Naive thymus-derived CD8-positive, alpha-beta T cell (primary cell): ENCODE measurements at places on chromosomes 5 and 9.

DNA sequence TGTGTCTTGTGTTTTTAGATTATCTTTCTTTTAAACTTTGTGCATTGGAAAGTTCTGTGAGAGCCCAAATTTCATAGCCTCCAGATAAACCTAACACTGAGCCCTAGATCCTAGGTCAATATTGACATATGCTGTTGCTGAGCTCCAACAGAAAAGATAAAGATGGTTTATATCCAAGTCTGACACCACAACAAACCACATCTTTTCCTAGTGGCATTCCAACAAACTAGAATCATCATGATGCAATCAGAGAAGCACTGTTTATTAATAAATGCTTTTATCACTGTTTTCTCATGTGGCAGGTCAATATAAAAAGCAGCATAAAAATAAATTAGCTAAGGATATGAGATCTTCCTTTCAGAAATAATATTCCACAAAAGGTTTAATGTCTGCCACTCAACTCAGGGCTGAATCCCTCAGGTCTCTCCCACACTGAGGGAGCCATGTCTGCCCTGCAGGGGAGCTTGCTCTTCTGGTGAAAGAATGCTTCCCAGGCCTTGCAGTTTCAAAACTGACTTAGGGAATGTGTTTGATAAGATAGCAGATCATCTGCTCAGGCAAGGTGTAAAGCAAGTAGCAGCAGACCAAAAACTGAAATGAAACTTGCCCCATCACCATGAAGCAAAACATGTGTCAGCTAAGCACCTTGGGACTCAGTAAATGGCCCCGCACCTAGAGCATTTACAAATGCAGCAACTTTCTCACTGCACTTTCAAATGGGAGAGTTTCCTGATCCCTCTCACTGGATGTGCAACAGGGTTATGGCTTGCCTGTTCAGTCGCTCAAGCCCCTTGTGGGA lies 493.0 kb downstream of the AGTPBP1 start:
- DNase-seq, result no peak

DNA sequence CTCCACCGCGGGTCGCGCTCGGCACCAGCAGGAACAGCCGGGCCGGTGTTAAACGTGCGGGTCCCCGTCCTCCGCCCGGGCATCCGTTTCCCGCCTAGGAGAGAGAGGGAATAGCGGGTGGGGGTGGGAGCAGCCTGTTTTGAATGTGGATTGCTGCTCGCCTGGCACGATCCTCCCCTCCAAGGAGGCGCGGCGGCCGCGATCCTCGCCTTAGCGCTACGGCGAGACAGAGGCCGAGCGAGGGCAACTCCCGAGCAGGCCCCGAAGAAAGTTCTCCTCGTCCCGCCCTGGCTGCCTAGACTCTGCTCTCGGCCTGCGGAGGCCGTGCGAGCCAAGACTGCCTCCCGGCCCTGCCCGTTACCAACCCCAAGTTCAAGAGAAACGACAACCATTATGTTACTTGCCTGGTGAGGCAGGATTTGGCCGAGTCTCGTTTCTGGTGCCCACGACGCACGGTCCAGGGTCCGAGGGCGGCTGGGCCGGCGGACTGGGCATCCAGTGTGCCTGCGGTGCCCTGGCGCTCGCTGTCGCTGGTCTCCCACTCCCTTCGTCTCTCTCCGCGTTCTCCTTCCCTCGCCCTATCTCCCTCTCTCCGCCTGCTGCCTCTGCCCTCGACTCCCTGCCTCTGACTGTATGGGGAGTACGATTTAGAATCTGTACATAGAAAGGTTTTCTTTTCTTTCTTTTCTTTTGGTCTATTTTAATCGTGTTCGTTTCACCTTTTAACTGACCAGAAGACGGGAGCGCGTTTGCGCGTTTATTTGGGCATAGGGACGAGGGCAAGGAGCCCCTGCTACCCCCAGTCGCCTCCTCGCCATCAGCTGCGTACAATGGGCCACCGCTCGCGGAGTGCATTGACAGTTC lies 724 bp downstream of the NR2F1-AS1 start:
- DNase-seq, result no peak

- no peak for DNase-seq
Measured at GRCh38 chr9:110135846-110136245, 72.1 kb downstream of the C9orf152 start.

DNA sequence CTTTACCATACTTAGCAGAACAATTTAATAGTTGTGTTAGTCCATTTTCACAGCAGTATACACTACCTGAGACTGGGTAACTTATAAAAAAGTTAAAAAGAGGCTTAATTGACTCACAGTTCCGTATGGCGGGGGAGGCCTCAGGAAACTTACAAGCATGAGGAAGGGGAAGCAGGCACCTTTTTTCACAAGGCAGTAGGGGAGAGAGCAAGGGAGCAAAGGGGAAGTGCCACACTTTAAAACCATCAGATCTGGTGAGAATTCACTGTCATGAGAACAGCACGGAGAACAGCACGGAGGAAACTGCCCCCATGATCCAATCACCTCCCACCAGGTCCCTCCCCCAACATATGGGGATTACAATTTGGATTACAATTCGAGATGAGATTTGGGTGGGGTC lies 269.9 kb downstream of the MTRR start:
- DNase-seq, result no peak

DNA sequence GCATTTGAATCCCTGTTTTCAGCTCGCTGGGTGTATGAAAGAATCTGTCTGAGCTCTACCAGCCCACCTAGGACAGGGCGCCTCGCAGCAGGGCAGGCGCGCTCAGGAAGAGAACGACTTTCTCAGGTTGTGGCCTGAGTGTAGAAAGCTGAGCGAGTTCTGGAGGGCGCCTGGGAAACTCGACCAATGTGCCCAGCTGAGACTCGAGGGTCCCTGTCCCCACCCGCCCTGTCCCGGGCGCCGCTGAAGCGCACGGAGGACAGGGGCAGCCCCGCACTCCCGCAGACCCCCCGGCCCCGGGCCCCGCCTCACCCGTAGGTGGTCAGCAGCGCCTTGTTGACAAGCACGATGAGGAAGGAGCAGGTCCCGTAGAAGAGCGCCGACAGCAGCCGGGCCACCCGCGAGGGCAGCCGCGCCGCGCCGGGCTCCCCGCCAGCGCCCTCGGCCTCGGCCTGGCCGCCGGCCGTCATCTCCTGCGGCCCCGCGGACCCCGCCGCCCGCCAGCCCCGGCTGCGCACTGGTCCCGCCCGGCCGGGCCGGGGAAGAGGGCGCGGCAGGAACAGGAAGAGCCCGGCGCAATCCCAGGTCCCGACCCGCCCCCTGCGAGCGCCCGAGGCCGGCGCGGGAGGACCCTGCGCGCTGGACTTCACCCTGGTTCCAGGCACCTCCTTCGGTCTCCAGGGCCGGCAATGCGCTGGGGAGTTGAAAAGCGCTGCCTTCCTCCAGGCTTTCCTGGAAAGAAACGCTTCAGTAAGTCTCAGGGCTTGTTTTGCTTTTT lies at the start of gene SLC35D2:
Gene SLC35D2, minus strand, starts transcription at position 547 of the 778 bp plus-strand sequence. Its CDS starts 77 bp downstream, at position 470.
- DNase-seq, result no peak

GRCh38 chr9:74942801-74943200 lies 9.9 kb downstream of the C9orf40 start:
- DNase-seq, result no peak

GRCh38 chr9:81479573-81479972 lies 209.8 kb downstream of the TLE1 start:
- no peak for DNase-seq

DNA sequence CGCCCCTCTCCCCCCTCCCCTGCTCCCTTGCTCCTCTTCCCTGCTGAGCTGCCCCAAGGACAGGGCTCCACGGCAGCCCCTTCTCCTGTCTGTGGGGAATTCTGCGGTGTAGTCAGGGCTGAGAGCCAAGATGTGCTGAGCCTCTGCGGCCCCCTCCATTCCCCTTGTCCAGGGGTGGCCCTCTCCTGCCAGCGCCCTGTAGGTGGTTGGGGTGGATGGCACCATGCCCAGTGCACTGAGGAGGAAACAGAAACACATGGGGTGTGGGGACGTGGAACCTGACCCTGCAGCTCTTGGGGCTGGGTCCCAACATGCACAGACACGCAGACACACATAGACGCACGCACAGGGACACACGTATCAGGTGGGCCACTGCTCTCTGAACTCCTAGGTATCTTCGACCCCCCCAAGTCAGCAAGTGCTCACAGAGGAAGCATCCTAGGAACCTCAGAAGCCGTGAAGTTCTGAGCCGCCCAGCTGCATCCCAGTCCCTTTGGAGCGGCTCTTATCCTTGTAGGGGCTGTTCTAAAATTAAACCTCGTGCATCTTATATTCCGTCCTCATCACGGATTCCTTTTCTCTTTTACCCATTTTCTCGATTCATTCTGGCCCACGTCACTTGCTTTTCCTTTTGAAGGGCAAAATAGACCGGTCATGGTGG lies 64.8 kb downstream of the HMCN2 start:
- no peak for DNase-seq

GRCh38 chr5:74334062-74334761 lies 306.3 kb downstream of the ENC1 start:
- no peak for DNase-seq

DNA sequence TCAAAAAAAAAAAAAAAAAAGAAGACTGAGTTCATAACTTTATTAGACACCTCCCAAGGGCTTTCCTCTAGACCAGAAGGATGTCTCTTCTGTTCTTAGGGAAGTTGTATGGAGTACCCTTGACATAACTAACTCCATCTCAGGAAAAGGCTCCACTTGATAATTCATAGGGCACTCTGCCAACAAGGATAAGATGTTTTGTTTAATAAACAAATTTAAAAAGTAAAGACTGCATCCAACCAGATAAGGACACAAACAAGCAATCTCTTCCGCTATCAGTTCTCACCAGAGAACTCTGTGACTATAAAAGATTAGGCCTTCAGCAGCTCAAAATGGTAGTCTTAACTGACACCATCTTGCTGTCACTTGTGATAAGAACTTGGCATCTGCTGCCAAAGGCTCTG lies 65.8 kb downstream of the SFXN1 start:
- no peak for DNase-seq

- DNase-seq, result no peak
Measured at GRCh38 chr9:33103501-33104281, 27.2 kb upstream of the SMU1 start.

DNA sequence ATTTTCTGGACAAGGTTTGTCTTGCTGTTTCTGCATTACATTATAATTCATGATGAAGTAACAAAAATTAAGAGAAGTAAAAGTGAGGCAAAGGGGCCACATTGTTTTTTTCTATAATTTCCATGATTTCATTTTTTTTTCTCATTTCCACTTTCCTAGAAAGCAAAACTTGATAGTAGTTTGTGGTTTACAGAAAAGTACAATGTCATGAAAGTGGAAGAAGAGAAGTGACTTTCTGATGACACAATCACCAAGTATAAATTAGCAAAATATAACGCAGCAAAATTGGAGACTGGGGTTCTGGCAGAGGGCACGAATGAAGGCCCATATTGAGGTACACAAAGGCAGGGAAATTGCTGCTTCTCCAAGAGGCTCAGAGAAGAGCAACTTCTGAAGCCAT lies 5.0 kb upstream of the IFNA14 start:
- DNase-seq, result no peak

DNA sequence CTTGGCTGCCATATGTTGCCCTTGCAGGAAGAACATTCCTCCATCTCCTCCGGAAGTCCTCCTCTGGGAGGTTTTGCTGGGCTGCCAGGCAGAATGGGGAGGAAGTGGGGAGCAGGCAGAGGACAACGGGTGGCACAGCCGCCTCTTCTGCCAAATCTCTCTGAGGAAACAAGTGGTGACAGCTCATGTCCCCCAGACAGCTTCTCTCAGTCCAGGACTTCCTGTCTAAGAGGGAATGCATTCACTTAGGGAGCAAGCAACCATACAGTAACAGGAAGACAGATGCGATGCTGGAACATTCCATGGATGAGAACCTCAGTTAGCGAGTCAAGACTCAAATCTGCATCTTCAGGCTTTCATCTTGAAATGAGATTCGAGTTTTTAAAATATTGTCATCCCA lies 701.0 kb downstream of the SEMA5A start:
- DNase-seq, result no peak

DNA sequence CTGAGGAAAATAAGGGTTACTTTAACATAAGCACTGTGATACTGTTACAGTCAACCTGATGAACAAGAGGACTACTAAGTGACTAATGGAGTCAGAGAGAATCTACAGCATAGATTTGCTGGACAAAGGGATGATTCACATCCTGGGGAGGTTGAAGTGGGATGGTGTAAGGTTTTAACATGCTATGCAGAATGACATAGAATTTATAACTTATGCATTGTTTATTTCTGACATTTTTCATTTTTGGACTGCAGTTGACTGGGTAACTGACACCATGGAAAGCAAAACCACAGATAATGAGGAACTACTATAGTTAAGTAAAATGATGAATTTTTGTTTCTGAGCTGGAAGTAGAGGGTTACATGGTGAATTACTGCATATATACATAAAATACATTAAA lies 389.2 kb downstream of the MAT2B start:
- no peak for DNase-seq

GRCh38 chr5:173056783-173057061 lies 570 bp downstream of the CREBRF start:
- DNase-seq, result no peak

GRCh38 chr9:110291921-110292557 lies 35.7 kb upstream of the TXN start:
- DNase-seq, result no peak

- DNase-seq, result no peak
Measured at GRCh38 chr5:152271420-152271819, 133.7 kb downstream of the NMUR2 start.

GRCh38 chr5:65907135-65907534 lies 19.2 kb upstream of the ERBIN start:
- DNase-seq, result no peak

DNA sequence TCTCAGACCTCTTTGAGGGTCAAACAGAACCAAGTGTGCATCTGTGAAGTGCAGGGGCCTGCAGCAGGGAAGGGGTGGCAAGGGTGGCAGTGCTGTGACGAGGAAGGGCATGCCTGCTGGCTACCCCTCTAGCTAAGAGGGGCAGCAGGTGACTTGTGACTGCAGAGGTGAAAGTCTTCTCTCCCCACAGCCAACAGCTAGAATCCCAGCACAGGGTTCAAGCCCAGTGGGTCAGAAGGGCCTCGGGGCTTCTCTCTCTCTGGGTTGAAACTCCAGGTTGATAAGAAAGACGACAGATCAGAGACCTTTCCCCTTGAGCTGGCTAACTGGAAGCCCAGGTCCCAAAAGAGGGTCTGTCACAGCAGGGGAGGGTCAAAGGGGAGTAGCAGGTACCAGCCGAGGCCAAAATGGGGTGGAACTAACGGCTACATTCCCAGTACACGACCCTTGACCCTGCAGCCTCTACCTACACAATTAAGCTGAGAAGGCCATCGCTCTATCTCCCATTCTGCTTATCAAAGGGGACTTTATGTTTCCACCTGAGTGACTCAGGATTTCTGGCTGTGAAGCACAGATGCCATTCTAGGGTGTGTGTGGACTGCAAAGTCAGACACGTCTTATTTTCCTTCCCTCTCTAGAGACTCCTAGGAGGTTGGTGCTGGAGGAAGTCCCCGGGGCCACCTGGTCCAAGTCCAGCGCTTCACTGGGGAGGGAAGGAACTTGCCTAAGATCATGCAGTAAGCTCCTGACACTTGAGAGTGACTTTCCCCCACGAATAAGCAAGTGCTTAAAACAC lies 14.6 kb downstream of the ANKS6 start:
- no peak for DNase-seq

- DNase-seq, result no peak
Measured at GRCh38 chr5:53965459-53965858, 344.9 kb downstream of the ARL15 start.

- DNase-seq, result no peak
Measured at GRCh38 chr9:2889023-2889422, 45.1 kb upstream of the PUM3 start.
